ENCODE measurements at places on chromosomes 2 and 18. TPM values are rescaled to one million over a fixed set of nuclear protein-coding genes. Genes with fewer than 3 reads are reported as not detected.

The GREB1L gene
- 0.90 TPM for total RNA-seq

GRCh38 chr18:24231773-24232735, 93.2 kb downstream of the CABYR start:
- DNase-seq: peak; percentile 40

GRCh38 chr18:8800445-8800844, 95.1 kb downstream of the MTCL1 start:
- peak; percentile 98 for DNase-seq

- no peak for DNase-seq
These were observed 95.9 kb downstream of the NCOA1 start for GRCh38 chr2:24586955-24587354.

- DNase-seq: no peak
These were observed 42.6 kb downstream of the HDAC4 start for GRCh38 chr2:239358062-239358754.
